AG08395 (cell line): ENCODE measurements at places on chromosomes 2 and 18.
A peak's percentile ranks its signal among the peaks of the same experiment; 100 is the strongest.

DNA sequence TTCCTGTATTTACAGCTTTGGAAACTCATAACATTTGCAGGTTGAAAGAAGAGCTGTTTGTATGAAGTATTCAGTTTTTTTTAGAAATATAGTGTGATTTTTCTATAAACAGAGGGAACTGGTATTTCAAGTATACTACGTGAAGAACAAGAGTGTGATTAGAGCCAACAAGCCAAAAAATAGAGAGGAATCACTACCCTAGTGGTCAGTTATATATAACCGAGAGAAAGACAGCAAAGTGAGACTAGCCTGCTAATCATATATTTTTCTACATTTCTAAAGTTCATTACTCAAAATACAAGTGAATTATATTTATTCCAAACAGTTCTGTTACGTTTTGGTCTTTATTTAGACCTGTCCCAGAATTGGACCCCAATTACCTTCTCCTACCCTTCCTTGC, 444.8 kb upstream of the NRP2 start:
- no peak for DNase-seq

- no peak for DNase-seq
Observed at GRCh38 chr2:29272311-29272710, 157.1 kb downstream of the CLIP4 start.

DNA sequence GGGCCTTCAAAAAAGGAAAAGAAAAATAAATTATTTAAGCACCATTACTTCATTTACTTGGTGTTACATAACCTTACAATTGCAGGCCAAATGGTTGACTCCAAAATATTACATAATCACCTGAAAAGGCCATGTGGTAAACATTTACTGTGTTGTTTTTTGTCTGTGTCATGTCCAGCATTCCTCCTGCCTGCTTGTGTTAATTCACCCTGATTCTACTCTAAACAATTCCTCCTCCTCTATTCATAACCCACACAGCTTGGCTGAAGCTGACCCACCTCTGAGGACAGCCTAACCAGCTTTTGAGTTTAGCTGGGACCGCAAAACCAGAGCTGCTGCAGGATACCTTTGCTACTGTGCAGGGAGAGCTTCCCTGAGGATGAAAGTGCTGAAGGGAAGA, 35.4 kb downstream of the TMX3 start:
- peak; percentile 59 for DNase-seq

GRCh38 chr2:4745056-4745991, 946.9 kb upstream of the SOX11 start:
- no peak for DNase-seq

DNA sequence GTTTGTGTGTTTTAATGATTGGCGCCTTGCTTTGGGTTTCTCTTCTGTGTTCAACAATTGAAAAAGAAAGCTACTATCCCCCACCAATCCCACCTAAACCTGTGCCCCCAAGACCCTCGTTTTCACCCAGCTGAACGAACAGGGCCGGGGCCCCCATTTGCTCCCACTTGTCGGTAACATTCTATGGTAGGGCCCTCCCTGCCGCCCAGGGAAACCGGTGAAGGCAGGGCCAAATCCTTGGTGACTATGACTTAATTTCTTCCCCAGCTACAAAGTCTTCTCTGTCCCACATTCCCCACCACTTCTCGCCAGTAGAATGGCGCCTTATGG, 598 bp upstream of the SNRNP200 start:
- DNase-seq = no peak

- DNase-seq = no peak
Observed at GRCh38 chr2:124898827-124899226, 873.7 kb downstream of the CNTNAP5 start.

DNA sequence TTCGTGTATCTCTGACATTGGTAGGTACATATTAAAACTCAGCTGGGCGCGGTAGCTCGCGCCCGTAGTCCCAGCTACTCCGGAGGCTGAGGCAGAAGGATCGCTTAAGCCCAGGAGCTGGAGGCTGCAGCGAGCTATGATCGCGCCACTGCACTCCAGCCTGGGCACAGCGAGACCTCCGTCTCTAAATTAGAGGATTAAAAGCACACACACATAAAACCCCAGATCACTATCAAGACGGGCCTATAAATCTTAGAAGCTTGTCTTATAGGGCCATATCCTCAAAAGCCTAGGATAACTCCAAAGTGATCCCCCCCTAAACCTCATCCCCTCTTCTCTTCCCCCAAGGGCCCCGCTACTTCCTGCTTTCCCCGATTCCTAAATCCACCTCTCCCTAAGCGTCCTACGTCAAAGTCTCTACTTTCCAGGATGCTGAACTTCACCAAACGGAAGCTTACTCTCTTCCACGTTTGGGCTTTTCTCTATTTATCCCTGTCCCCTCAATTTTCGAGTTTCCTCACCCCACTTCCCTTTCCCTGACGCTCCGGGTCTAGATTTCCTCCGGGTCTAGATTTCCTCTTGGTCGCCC, 707 bp downstream of the KRCC1 start:
- DNase-seq = peak; percentile 32

DNA sequence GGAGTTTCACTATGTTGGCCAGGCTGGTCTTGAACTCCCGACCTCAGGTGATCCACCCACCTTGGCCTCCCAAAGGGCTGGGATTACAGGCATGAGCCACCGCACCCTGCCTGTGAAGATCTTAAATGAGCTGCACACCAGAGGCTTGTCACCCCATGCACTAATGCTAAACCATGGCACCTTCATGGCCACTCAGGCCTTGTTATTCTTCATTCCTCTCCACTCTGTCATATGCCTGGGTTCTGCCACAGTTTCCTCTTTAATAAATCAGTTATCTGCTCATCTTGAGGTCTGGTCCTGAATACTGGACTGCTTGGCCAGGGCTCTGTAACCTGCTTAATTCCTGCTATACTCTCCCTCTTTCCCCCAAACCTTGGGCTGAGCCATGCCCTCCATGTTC, 303.9 kb upstream of the FBXO11 start:
- no peak for DNase-seq
